Stimulated activated CD4-positive, alpha-beta T cell treated with anti-CD3 and anti-CD28 coated beads, Interleukin-15, amount 100 ng/mL, for 1 hour (primary cell): ENCODE measurements at places on chromosomes 7 and 10.

DNA sequence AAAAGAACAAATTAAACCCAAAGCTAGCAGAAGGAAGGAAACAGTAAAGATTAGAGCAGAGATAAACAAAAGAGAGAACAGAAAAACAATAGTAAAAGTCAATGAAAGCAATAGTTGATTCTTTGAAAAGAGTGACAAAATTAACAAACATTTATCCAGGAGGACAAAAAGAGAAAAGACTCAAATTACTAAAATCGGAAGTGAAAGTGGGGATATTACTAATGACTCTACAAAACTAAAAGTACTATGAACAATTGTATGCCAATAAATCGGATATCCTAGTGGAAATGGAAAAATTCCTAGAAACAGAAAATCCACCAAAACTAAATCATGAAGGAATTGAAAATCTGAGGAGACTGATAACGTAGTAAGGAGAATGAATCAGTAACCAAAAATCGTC is 96.3 kb downstream of the SNX13 start:
- DNase-seq: no peak

DNA sequence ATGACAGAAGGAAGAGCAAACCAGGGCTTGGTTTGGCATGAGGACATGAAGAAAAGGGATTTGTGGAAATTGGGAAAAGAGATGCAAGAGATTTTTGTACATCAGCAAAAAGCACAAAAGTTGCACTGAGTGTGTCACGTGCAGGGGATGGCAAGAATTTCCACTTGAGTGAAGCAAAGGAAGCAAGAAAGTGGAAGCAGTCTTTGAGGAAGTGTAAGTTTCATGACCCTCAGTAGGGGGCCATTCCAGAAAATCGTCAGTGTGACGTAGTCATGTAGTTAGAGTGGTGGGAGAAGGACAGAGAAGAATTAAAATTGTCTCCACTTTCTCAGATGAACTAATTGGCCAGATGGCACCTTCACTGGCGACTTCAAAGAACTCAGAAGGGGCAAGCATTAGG is 123.3 kb upstream of the FZD1 start:
- DNase-seq: no peak

- no peak for DNase-seq
Measured at GRCh38 chr7:40437498-40437897, 302.7 kb downstream of the SUGCT start.

- no peak for DNase-seq
Measured at GRCh38 chr10:114071178-114071577, 27.5 kb downstream of the ADRB1 start.

- peak; percentile 86 for DNase-seq
Measured at GRCh38 chr10:75230600-75231038, 5.1 kb downstream of the COMTD1 start.

DNA sequence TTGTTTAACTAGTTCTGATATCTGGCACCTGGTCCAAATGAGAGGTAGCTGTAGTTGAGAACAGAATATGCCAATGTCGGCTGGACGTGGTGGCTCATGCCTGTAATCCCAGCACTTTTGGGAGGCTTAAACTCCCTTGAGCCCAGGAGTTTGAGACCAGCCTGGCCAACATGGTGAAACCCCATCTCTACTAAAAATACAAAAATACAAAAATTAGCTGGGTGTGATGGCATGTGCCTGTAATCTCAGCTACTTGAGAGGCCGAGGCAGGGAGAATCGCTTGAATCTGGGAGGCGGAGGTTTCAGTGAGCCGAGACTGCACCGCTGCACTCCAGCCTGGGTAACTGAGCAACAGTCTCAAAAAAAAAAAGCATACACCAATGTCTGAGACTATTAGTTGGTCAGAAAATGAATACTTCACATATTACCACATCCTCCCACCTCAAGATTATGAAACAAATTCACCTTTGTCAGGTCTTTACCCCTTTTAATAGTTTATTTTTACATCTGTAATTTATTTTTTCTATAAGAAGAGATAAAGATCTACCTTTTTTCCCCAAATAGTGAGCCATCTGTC is 38.8 kb downstream of the EPC1 start:
- DNase-seq: no peak

- DNase-seq: no peak
Measured at GRCh38 chr10:19250546-19250945, 201.9 kb downstream of the MALRD1 start.

DNA sequence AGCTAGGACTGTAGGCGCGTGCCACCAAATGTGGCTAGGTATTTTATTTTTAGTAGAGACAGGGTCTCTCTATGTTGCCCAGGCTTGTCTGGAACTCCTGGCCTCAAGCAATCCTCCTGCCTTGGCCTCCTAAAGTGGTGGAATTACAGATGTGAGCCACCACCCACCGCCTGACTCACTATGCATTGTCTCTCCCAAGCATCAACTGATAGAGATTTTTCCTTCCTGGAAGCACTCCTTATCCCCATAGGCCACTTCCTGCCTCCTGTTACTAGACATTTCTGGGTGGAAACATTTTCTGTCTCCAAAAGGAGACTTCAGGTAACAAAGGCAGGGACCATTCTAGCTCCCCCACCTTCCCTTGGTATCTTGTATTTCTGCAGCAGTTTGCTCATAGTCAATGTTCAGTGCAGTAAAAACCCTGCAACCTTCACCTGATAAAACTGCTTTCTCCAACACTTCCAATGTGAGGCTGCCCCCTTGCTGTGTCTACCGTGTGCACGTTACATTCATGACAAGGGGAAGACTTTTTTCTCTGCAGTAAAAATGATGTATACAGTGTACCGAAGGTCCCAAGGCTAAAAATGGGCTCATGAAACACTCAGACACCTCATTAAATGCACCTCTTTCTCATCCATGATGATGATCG is 84.9 kb downstream of the NHLRC2 start:
- DNase-seq: no peak

DNA sequence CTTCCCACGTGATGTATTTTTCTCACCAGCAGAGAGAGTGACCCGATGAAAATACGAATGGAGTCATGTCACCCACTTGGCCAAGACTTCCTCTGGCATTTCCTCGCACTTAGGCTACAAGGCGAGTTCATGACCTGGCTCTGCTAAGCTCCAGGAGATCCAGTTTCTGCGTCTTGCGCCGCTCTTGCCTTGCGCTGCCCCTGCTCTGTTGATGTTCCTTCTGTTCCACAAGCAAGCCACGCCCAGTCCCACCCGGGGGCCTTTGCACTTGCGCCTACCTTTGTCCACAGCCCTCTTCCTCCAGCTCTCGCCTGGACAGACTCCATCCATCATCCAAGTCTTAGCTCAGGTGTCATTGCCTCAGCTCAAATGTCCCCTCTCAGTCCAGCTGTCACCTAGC is 116.3 kb upstream of the SHH start:
- DNase-seq: no peak

DNA sequence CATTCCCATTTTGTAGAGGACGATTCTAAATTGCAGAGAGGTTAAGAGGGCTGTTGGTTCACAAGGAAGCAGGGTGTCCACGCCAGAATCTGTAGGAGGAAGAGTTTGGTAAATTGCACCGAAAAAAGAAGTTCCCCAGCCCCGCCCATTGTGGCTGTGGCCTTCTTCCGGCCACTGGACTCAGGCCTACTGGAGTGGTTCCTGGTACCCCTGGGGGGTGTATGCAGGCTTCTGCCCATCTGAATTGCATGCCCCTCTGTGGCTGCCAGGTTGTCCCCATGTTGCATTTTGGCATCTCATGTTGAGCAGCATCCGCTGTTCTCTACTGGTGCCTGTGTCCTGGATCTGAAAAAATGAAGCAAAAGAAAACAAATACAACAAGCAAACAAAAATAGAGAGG is 234.2 kb downstream of the WDR11 start:
- no peak for DNase-seq

- DNase-seq: no peak
Measured at GRCh38 chr7:30464231-30464671, 14.3 kb downstream of the NOD1 start.

GRCh38 chr7:1218541-1219165 is 14.0 kb upstream of the UNCX start:
- DNase-seq: no peak

- DNase-seq: no peak
Measured at GRCh38 chr10:92108120-92108519, 182.8 kb downstream of the CPEB3 start.

- peak; percentile 77 for DNase-seq
Measured at GRCh38 chr10:124744102-124745050, at the start of gene FAM53B. FAM53B (minus strand) TSS chr10:124744378; CDS start chr10:124706713, 37,665 bp downstream.

DNA sequence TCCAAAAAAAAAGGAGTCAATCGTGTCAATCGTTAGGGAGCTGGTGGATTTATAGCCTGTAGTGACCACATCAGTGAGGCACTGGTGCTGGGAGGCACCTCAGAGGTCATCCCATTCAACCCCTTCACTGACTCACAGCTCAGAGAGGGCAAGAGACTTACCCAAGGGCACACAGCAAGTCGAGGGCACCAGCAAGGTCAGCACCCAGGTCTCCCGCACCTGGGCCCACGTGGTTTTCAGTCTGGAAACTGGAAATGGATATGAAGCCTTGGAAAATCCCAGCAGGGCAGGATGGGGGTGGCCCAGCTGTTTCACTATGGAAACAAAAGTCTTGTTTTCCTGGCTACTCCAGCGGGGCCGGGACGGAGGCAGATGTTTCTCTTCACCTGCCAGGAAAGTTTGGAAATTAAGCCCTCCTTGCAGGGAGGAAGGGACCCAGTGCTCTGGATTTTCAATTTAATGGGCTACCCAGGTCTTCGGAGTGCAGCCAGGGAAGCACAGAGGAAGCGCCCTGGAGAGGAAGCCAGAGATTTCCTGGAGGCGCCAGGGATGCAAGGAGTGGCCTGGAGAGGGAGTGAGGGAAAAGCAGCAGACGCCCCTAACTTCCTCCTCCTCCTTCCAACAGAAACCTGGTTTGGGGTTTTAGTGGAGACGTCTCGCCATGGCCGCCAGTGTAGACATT is 157.2 kb upstream of the TNRC18 start:
- no peak for DNase-seq

DNA sequence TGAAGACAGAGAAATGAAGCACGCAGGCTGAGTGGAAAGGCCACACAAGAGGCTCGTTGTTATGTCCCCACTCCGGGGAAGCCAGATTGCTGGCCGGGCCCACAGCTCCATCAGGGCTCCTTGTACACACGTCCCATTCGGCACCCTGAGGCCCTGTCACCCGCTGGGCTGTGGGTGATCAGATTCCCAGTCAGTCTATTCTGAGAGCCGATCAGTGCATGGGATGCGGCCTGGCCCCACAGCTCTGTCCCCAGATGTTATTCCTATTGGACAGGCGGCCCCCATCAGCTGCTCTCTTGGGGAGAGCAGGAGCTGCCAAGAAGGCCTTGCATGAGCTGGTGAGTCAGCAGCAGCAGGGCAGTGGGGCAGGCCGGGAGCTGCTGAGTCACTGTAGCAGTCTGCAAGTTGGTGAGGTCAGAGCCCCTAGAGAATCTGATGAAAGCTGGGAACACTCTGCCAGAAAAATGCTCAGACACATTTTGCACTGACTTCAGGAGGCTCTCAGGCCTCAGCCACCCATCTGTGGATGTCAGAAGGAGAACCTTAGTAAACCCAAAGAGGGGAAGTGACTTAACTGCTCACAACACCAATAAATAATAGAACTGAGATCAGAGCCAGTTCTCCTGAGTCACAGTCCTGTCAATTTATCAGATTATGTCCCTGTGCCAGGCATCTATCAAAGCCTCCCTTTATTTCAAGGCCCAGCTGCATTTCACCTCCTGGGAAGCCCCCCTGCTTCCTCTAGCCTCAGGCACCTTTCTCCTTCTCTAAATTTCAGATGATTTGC is 9.4 kb upstream of the PSAP start:
- DNase-seq: no peak
